CD4-positive, alpha-beta T cell treated with Interleukin-10 for 1 hour (primary cell): ENCODE measurements at places on chromosomes 6 and 20.

DNA sequence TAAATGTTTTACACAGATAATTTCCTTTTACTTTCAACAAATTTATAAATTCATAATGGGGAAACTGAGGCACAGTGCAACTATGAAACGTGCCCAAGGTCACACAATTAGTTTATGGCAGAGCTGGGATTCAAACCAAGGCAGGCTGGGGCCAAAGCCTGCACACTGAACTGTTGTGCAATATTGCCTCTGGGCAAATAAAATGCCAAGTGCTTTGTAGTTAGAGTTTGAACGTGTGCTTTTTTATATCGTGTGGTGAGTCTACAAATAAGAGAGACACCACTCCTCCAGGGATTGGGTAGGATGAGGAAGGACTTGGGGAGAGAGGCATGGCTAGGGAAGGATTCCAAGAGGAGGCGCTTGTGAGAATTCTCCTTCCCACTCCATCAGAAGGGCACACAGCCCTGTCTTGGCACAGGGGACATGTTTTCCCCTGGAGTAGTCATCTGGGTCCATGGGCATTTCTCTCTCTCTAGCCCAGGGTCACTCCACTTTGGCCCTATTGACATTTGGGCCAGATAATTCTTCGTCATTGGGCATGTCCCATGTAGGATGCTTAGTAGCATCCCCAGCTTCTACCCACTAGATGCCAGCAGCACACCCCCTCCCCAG is 2.8 kb upstream of the CDH22 start:
- no peak for DNase-seq

DNA sequence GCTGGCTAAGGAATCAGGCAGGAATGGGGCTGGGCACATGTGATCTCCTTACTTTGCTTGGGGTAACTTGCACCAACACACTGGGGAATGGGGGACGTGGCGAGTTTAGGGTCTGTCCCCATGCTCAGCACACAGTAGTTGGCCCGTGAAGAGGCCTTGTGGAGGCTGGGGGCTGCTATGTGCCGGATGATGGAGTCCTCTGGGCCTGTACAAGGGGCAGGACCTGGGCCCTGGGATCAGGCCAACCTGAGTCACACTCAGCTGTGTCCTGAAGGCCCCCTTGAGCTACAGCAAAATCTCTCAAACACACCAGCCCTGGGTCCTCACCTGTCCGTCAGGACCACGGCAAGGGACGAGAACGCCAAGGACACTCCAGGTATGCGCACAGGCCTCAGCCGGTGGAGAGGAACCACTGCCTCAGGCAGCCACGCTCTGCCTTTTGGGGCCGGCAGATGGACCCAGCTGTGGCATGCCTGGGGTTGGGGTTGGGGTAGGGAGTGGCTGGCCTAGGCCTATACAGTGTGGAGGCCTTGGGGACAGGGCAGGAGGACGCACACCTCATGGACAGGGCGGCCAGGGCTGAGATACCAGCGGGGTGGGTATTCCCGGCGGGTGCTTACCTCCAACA is 11.1 kb downstream of the UCKL1 start:
- DNase-seq, result no peak

DNA sequence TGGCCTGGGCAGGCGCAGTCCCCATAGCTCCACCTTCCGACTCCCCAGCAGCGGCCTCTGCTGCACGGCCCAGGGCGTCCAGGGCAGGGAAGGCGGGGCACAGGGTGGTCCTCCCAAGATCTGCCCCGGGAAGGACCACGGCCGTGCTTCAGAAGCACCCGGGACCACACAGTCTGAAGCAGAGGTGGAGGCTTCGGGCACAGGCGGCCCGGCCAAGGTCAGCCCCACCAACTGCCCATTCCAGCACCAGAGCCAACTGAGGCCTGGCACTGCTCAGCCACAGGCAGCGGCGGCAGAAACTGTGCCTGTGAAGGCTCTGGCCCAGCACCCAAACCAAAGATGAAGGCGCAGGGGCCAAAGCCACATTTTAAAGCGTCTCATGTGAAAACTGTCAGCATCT is 20.6 kb downstream of the KCNQ2 start:
- DNase-seq, result no peak

GRCh38 chr6:162478192-162478671 is 249.3 kb downstream of the PRKN start:
- no peak for DNase-seq

GRCh38 chr6:88599571-88599970 is 363.8 kb downstream of the RNGTT start:
- no peak for DNase-seq

DNA sequence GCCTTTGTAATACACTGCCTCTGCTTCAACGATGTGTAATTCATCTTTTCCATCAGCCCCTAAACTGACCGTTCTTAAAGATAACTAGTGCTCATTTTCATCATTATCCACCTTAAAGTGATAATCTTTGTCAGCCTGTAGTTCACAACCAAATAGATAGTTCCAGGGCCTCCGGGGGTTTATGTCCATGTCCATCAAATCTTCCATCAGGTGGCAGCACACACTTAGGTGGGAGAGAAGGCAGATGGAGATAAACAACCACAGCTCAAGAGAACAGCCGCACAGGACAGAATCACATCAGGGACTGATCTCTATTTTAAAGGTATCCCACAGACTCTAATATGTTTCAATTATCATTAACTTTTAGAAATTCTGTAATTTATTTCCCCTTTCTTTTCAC is 90.9 kb downstream of the LMBRD1 start:
- DNase-seq, result no peak

GRCh38 chr6:27753668-27754407 is 158.4 kb downstream of the OR2B2 start:
- DNase-seq, result peak; percentile 75

GRCh38 chr6:52305411-52305810 is 20.9 kb upstream of the MCM3 start:
- DNase-seq, result no peak

DNA sequence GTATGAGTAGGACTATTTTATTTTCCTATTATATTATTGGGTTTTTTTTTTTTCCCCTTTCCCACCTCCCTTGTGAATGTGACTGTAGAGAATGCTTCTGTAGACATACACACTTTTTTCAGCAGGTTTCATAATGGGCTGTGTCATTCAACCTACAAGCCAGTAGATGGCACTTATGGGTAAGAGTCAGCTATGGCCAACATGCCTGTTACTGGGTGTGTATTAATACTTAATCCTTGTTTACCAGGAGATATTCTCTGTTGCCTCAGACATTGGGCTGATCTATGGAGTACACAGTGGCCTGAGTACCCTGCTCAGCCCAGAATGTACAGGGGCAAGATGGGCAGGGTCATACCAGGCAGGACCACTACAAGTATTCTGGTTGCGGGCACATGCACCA is 382.5 kb downstream of the EPHA7 start:
- no peak for DNase-seq

DNA sequence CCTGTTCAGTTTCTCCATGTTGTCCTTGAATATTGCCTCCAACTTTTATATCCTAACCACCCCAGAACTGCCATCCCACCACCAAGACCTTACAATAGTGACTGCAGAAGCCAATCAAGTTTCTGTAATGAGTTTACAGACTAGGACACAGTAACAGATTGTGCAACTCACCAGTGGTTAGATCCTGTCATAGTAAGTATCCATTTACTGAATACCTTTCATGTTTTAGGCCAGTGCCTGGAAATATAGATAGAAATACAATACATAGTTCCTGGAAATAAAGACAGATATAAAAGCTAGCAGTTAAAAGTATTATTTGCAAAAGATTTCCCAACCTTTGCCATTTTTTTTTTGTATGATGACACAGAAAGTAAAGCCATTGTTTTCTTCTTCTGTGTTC is 471.8 kb upstream of the BTBD3 start:
- DNase-seq, result no peak

DNA sequence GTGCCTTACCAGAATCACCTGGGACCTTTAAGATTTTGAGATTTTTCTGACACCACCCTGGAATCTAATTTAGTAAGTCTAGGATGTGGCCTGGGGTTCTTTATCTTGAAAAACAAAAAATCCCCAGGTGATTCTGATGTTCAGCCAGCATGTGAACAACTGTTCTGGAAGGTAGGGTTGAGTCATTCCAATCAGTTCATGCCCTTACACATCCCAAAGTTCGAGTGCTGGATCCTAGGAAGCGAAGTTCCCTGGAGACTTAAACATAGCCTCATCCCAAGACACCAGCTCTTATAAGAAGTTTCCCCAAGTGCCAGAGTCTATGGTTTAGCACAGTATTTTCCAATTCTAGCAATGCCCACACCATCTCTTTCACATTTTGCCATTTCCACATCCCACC is 6.3 kb upstream of the TSHZ2 start:
- no peak for DNase-seq

GRCh38 chr20:32581839-32582658 is 3.1 kb downstream of the NOL4L start:
- DNase-seq, result no peak

GRCh38 chr20:16942756-16943155 is 194.6 kb downstream of the OTOR start:
- DNase-seq, result no peak

DNA sequence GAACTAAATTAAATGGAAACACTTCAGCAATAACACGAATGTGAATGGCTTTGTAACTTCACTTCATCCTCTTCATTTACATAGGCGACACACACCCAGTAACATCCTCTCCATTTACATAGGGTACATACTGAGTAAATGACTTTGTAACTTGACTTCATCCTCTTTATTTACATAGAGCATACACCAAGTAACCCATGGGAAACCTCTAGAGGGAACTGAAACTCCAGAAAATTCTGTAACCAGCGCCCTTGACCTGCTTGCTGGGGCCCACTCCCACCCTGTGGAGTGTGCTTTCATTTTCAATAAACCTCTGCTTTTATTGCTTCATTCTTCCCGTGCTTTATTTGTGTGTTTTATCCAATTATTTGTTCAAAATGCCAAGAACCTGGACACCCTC is 81.6 kb upstream of the OPRM1 start:
- DNase-seq, result no peak

GRCh38 chr6:4280707-4281106 is 145.3 kb upstream of the ECI2 start:
- no peak for DNase-seq

GRCh38 chr6:135299256-135299655 is 118.1 kb downstream of the MYB start:
- DNase-seq, result no peak

DNA sequence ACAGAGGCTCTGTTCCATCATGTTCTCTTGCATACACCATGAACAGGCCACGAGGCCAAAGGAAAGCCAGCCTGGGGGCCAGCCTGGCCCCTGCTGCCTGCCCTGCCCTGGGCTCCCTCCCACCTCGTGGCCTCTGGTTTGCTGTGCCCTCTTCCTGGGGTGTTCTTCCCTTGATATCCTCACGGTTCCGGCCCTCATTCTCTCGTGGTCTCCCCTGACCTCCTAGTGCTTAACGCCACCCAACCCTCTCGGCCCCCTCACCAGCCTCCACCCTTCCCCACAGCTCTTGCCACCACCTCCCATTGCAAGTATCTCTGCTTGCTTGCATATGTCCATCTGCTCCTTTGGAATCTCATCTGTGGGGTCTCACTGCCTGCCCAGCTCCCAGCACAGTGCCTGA is 73.0 kb downstream of the GNAS-AS1 start:
- DNase-seq, result no peak

- peak; percentile 76 for DNase-seq
These were observed 4.0 kb downstream of the MAP3K5 start for GRCh38 chr6:136788069-136788902.

DNA sequence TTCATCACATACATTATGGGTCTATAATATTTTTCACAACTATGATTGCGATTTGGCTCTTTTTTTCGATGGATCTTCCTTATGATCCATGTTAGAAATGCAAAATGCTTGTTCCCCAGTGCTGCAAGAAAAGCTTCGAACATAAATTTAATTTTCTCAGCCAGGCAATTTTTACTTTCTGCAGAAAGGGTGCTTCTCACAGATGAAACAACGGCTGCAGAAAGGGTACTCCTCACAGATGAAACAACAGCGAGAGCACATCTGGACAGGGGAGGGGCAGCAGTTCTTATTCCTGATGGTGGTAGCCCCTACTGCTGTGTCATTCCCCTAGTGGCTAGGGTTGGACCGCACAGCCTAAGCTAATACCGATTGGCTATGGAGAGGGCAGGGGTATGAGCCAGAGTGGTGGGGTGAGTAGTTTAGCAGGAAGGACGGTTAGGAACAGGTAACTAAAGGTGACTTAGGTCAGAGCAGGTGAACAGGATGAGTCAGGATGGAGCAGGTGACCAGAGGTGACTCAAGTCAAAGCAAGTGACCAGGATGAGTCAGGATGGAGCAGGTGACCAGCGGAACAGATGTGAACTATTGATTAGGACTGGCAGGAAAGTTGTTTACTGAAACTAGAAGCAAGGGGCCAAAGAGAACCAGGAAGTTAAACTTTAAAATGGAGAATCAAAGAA is 13.4 kb upstream of the TREML4 start:
- DNase-seq, result no peak

- DNase-seq, result no peak
These were observed 75.8 kb downstream of the KCNB1 start for GRCh38 chr20:49406666-49407065.

DNA sequence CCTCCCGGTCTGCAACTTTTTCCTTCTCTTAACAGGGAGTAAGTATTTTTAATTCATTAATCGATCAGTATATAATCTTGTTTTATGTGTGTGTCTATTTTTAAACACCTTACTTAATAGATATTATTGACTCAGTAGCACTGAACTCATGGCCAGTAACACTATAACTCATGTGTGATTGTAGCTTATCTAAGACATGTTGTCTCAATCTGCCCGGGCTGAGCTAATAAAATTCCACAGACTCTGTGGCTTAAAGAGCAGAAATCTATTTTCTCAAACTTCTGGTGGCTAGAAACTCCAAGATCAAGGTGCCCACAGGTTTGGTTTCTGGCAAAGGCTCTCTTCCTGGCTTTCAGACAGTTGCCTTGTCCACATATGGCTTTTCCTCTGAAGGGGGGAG is 68.8 kb upstream of the TNFAIP3 start:
- DNase-seq, result no peak

- DNase-seq, result peak; percentile 7
These were observed 80.7 kb downstream of the RREB1 start for GRCh38 chr6:7188492-7188891.

GRCh38 chr6:2765896-2766766 is 938 bp downstream of the WRNIP1 start:
- DNase-seq, result peak; percentile 25

- DNase-seq, result no peak
These were observed 62.7 kb downstream of the FOXC1 start for GRCh38 chr6:1672379-1672778.

DNA sequence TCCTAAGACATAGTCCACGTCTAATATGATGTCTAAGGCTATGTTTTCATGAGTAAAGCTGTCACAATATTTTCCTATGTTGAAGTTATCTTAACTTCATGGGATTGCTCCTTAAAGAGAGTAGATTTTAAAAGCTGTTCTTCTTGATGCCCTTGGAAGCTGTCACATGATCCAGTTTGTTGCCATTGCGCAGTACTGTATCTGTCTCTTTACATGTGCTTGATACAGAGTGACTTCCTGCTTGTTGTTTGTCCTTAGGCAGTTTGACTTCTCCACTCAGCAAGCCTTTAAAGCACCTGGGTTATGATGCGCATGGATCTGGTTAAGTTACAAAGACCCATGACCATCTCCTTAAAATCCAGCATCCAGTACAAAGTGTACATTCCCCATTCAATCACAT is 85.4 kb downstream of the CDYL start:
- DNase-seq, result no peak

GRCh38 chr6:37990762-37991525 is 171.4 kb downstream of the ZFAND3 start:
- DNase-seq, result no peak

- DNase-seq, result no peak
These were observed 80.4 kb downstream of the ARID1B start for GRCh38 chr6:156857573-156857972.

GRCh38 chr6:82988930-82989351 is 76.7 kb downstream of the UBE3D start:
- DNase-seq, result no peak
